ENCODE measurements at places on chromosomes 4 and X. TPM values are rescaled to one million over a fixed set of nuclear protein-coding genes. Genes with fewer than 3 reads are reported as not detected.

The MAGEE1 gene
- total RNA-seq, result 6.1 TPM

DNA sequence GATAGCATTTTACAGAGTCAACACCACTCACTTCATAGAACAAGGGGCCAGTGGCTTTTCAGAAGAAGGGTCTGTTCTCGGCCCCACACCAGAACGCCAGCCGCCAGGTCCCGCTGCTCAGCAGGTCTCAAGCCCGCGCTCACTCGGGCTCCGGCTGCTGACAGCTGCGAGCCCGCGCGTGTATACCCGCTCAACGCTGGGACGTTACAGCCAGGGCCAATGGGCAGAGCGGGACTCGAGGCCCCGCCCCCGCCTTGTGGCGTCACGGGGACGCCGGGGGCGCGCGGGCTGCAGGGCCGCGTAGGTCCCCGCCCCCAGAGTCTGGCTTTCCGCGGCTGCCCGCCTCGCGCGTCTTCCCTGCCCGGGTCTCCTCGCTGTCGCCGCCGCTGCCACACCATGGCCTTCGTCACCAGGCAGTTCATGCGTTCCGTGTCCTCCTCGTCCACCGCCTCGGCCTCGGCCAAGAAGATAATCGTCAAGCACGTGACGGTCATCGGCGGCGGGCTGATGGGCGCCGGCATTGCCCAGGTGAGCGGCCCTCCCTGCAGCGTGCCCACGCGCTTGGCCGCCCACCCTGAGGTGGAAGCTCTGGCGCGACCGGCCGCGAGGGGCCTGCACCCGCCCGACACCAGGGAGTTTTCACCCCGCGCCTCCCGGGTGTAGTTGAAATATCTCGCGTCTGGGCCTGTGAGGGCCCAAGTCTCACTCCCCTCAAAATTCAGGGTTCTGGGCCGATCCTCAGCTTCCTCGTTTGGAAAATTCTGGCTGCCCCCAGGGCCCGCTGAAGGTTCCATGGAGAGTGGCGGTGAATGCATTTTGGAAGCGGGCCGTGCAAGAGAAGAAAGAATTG, at the start of gene HADH:
HADH (plus strand) TSS at position 353 of the 850 bp plus-strand sequence; CDS start at position 397, 44 bp downstream.
- peaks cover 23% of the 10 kb centered on the region for H3K4me1 ChIP-seq
- H3K27ac ChIP-seq, result peak within 1 kb of the TSS; percentile 54
- H3K36me3 ChIP-seq, result no peaks in the 10 kb centered on the region
- H3K4me3 ChIP-seq, result peak within 1 kb of the TSS; percentile 48

- no peak for DNase-seq
- H3K27ac ChIP-seq, result no peak overlapping the region
- H3K4me1 ChIP-seq, result no peaks in the 10 kb centered on the region
- no peaks in the 10 kb centered on the region for H3K36me3 ChIP-seq
- H3K4me3 ChIP-seq, result no peak overlapping the region
- H3K27me3 ChIP-seq, result no peaks in the 10 kb centered on the region
Measured at GRCh38 chr4:138114434-138114833, 127.7 kb downstream of the SLC7A11 start.

GRCh38 chrX:9842541-9842940, 56.3 kb downstream of the SHROOM2 start:
- no peak for DNase-seq
- no peaks in the 10 kb centered on the region for H3K4me1 ChIP-seq
- H3K36me3 ChIP-seq, result no peaks in the 10 kb centered on the region
- no peak overlapping the region for H3K27ac ChIP-seq

- H3K4me1 ChIP-seq, result no peaks in the 10 kb centered on the region
- peak; percentile 75 for DNase-seq
- no peak overlapping the region for H3K4me3 ChIP-seq
- H3K27me3 ChIP-seq, result no peaks in the 10 kb centered on the region
Measured at GRCh38 chrX:47637546-47638195, 7.9 kb upstream of the CFP start.

DNA sequence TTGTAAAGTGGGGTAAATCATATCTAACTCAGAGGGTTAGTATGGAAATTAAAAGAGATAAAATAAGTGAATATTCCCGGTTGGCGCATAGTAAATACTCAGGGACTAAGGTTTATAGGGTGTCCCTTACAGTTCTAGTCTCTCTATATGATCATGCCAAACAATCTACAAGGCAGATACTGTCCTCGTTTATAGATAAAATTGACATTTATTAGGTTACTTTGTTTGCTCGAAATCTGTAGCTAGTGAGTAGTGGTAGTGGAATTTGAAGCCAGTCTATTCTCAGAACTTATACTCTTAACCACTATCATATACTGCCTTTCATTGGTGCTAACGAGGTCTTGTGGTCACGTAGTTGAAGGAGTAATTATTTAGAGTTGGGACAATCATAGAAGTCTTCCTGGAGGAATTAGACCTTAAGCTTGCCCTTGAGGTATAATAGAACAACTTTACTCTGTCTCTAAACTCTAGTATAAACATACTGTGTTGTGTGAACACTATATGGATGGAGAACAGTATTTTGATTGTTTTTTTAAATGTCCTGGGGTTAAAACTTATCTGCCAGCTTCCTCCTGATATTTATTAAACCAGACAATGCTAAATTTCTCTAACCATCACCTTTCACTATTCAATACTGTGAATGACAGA, 324.0 kb downstream of the STIM2 start:
- no peak overlapping the region for H3K4me3 ChIP-seq
- no peaks in the 10 kb centered on the region for H3K4me1 ChIP-seq
- no peaks in the 10 kb centered on the region for H3K36me3 ChIP-seq
- H3K27ac ChIP-seq, result no peak overlapping the region
- DNase-seq, result no peak
- H3K27me3 ChIP-seq, result no peaks in the 10 kb centered on the region

- no peaks in the 10 kb centered on the region for H3K36me3 ChIP-seq
- peaks cover 19% of the 10 kb centered on the region for H3K4me1 ChIP-seq
- peak overlapping the region; percentile 94 for H3K27ac ChIP-seq
- peak; percentile 54 for DNase-seq
Measured at GRCh38 chr4:156970501-156971164, 966 bp downstream of the PDGFC start.

DNA sequence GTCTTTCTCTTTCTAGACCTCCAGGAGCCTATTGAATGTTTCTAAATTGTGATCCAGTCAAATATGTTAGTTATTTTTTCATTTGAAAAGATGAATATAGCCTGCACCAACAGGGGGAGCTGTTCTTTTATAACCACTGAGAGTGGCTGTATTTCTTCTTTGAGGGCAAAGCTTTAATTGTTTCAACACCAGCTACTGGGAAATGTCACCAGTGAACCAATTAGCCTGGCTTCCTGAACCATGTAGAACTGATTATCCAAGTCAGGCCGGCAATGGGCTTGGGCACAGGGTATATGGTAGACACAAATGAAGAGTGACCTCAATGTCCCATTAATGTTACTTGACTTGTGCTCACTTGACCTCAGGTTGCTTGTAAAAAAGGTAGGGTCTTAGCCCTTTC, 4.8 kb upstream of the DAPP1 start:
- H3K4me1 ChIP-seq, result no peaks in the 10 kb centered on the region
- DNase-seq, result peak; percentile 42
- no peaks in the 10 kb centered on the region for H3K27me3 ChIP-seq
- no peak overlapping the region for H3K4me3 ChIP-seq

DNA sequence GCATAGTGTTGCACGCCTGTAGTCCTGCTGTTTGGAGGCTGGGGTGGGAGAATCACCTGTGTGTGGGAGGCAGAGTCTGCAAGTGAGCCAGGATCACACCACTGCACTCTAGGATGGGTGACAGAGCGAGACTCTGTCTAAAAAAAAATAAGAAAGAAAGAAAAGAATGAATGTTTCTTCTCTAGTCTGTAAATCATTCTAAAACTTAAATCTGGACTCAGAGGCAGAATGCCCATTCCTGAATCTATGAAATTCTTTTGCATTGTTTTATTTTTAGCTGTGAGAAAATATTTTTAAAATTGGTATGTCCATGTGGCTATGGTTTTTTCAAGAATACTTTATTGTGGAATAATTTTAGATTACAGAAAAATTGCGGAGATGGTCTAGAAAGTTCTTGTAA, 49.3 kb downstream of the RAPGEF2 start:
- no peaks in the 10 kb centered on the region for H3K4me1 ChIP-seq
- no peaks in the 10 kb centered on the region for H3K27me3 ChIP-seq
- H3K27ac ChIP-seq, result no peak overlapping the region
- H3K36me3 ChIP-seq, result no peaks in the 10 kb centered on the region

- no peaks in the 10 kb centered on the region for H3K36me3 ChIP-seq
- H3K27me3 ChIP-seq, result no peaks in the 10 kb centered on the region
- no peak overlapping the region for H3K4me3 ChIP-seq
- DNase-seq, result no peak
Measured at GRCh38 chrX:35098419-35098818, 155.8 kb downstream of the FAM47B start.

DNA sequence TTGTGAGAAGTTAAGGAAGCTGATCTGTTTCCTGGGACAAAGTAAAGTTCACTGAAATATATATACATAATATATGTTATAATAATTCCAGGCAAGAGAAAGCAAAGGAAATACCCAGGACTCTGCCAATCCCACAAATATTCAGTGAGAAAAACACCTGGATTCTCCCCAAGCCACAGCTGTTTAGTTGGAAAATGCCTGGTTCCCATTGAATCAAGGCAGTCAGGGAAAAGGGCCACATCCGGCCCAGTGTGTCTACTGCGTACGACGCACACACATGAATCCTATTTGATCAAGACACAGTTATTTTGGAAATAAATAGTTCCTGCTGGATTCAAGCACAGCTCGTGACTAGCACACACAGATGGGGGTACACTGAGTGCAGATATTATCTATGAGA, 6.3 kb upstream of the DCHS2 start:
- no peak for DNase-seq
- H3K36me3 ChIP-seq, result no peaks in the 10 kb centered on the region
- H3K27ac ChIP-seq, result no peak overlapping the region
- no peak overlapping the region for H3K4me3 ChIP-seq
- no peaks in the 10 kb centered on the region for H3K4me1 ChIP-seq

DNA sequence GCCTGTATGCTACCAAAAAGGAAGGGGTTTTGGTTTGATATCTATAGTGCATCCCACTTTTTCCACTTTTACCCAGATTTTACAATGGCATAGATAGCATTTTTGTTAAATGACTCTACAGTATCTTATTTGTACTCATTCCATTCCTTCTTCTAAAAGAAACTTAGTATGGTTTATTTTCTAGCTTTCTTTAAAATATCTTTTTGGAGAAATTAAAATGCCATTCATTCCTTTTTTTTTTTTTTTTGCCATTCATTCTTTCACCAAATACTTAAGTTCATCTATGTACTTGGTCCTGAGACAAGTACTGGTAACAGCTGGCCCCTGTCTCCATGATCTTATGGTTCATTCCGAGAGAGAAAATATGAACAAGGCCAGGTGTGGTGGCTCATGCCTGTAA, 49.1 kb downstream of the MID1 start:
- DNase-seq, result no peak
- H3K4me1 ChIP-seq, result no peaks in the 10 kb centered on the region
- H3K36me3 ChIP-seq, result no peaks in the 10 kb centered on the region
- H3K27ac ChIP-seq, result no peak overlapping the region

- H3K36me3 ChIP-seq, result no peaks in the 10 kb centered on the region
- no peaks in the 10 kb centered on the region for H3K4me1 ChIP-seq
- H3K4me3 ChIP-seq, result no peak overlapping the region
- no peaks in the 10 kb centered on the region for H3K27me3 ChIP-seq
Measured at GRCh38 chrX:40230646-40231045, 132.9 kb upstream of the BCOR start.

DNA sequence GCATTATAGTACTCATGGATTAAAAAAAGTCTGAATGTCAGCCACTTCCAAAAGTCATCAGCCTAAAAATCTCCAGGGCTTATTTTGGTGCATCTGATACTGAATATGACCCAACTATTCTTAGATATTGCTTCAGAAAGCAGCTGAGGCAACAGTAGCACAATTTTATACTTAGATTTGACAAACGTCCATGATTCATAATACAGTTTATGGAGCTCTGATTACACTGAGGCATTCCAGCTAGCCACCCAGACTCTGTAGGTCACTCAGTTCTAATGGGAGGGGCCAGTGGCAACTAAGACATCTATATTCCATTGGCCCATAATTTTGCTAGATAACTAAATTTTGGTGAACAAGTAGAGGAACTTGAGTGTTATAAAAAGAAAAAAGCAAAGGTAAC, 10.3 kb downstream of the SPATA4 start:
- H3K27me3 ChIP-seq, result no peaks in the 10 kb centered on the region
- H3K4me3 ChIP-seq, result no peak overlapping the region
- H3K4me1 ChIP-seq, result no peaks in the 10 kb centered on the region
- H3K27ac ChIP-seq, result no peak overlapping the region
- no peaks in the 10 kb centered on the region for H3K36me3 ChIP-seq

DNA sequence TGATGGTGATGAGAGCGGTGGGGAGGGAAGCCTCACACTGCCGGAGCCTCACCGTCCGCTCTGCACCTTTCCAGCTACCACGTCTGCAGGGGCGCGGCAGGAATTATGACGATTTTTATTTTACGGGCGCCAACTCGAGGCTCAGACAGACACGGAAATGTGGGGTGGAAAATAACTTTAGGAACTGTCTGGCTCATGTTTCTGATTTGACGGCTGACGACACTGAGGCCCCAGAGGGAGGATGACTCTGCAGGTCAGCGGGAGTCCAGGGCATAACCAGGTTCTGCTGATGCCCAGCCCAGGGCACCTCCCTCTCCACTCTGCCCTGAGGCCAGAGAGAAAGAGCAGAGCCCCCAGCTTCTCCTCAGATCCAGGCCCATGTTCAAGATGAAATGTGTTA, 43.9 kb downstream of the C4orf50 start:
- no peak for DNase-seq
- no peaks in the 10 kb centered on the region for H3K4me1 ChIP-seq
- no peaks in the 10 kb centered on the region for H3K36me3 ChIP-seq
- H3K27ac ChIP-seq, result no peak overlapping the region
- H3K4me3 ChIP-seq, result no peak overlapping the region
- peaks cover 6% of the 10 kb centered on the region for H3K27me3 ChIP-seq

- no peaks in the 10 kb centered on the region for H3K4me1 ChIP-seq
- DNase-seq, result no peak
- H3K27ac ChIP-seq, result no peak overlapping the region
- peaks cover 8% of the 10 kb centered on the region for H3K27me3 ChIP-seq
- no peaks in the 10 kb centered on the region for H3K36me3 ChIP-seq
Measured at GRCh38 chrX:67044866-67045265, 406.0 kb upstream of the EDA2R start.

GRCh38 chr4:5717449-5718158, 6.6 kb downstream of the EVC start:
- no peaks in the 10 kb centered on the region for H3K36me3 ChIP-seq
- H3K27me3 ChIP-seq, result no peaks in the 10 kb centered on the region
- DNase-seq, result no peak
- no peaks in the 10 kb centered on the region for H3K4me1 ChIP-seq

DNA sequence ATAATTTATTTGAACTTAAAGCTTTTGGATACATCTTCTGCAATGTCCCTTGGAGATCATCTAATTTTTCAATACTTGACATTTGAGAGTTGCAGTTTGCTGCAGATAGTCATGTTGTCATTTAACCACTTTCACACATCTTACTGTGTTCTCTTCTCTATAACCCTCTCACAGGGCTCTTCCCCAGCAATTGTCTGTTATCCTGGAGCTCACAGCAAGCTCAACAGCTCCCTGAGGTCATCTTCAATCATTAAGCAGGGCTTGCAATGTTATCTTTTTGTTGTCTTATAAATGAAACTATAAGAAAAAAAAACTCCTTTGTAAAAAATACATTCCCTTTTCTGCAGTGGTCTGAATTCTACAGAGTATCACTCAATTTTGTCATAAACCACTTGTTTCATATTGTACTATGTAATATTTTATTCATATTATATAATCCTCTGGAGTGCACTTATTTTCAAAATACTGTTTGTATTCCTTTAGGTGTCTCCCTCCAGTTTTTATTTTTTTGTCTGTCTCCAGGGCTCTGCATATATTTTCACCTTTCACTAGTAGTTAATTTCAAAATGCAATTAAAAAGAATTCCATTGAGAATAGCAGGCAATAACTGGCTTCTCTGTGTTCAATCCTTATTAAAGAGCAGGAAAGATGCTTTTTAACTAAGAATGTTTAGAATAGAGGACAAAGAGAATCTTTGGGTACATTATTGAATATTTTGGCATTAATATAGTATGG, 106.3 kb upstream of the ARSJ start:
- no peaks in the 10 kb centered on the region for H3K36me3 ChIP-seq
- DNase-seq, result no peak
- H3K27ac ChIP-seq, result no peak overlapping the region
- no peaks in the 10 kb centered on the region for H3K4me1 ChIP-seq
